Fibroblast of upper back skin (primary cell): ENCODE measurements at places on chromosomes 6 and 20.
A peak's percentile ranks its signal among the peaks of the same experiment; 100 is the strongest.

GRCh38 chr6:124438546-124439065 is 523.6 kb upstream of the RNF217 start:
- no peak for DNase-seq

- no peak for DNase-seq
Observed at GRCh38 chr6:45681860-45682511, 304.3 kb upstream of the SUPT3H start.

GRCh38 chr6:89356642-89357170 is 4.2 kb upstream of the UBE2J1 start:
- no peak for DNase-seq

DNA sequence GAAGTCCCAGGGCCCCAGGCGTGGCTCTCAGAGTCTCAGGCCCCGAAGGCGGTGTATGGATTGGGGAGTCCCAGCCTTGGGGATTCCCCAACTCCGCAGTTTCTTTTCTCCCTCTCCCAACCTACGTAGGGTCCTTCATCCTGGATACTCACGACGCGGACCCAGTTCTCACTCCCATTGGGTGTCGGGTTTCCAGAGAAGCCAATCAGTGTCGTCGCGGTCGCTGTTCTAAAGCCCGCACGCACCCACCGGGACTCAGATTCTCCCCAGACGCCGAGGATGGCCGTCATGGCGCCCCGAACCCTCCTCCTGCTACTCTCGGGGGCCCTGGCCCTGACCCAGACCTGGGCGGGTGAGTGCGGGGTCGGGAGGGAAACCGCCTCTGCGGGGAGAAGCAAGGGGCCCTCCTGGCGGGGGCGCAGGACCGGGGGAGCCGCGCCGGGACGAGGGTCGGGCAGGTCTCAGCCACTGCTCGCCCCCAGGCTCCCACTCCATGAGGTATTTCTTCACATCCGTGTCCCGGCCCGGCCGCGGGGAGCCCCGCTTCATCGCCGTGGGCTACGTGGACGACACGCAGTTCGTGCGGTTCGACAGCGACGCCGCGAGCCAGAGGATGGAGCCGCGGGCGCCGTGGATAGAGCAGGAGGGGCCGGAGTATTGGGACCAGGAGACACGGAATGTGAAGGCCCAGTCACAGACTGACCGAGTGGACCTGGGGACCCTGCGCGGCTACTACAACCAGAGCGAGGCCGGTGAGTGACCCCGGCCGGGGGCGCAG is at the start of gene HLA-A:
TSS of gene HLA-A (plus strand) at position 258 of the 778 bp plus-strand sequence. CDS start at position 280, 22 bp downstream.
- DNase-seq = peak; percentile 93

DNA sequence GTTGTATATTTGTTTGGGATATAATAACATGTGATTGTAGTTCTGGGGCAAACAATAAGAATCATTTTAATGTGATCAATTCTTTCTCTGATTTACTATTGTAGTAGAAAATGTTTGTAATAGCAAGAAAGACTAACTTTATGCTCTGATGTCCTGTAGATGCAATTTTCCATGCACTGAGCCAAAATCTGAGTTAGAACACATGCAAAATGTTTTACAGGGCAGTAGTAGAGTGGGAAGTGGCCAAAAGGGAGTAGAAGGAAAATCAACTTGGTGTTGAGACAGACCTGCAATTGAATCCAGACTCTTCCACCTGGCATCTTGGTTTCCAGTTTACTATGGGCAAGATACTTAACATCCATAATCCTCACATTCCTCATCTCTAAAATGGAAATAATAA is 93.5 kb upstream of the BMP5 start:
- no peak for DNase-seq

GRCh38 chr6:121260651-121261102 is 73.6 kb downstream of the TBC1D32 start:
- DNase-seq = peak; percentile 72

- DNase-seq = peak; percentile 43
Observed at GRCh38 chr6:54267798-54268197, 40.4 kb upstream of the TINAG start.

- peak; percentile 57 for DNase-seq
Observed at GRCh38 chr6:151294561-151295101, 54.9 kb downstream of the AKAP12 start.

DNA sequence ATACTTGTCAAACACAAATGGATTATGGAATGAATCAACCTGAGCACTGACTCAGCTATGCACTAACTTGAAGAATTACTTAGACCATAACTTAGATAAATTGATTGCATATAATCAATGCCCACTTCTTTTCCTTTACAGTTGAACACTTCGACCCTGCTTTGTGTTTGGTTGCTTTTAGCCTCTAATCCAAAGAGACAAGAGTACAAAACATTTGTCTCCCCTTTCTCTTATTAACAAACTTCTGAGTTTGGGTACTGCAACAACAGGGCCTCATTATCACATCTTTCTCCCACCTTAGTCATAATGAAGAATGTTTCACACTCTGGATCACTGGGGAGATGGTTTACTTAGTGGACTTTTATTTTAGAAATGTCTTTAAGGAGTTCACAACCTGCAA is 2.6 kb upstream of the TAAR6 start:
- no peak for DNase-seq

GRCh38 chr6:165047952-165048351 is 261.5 kb downstream of the C6orf118 start:
- DNase-seq = no peak

DNA sequence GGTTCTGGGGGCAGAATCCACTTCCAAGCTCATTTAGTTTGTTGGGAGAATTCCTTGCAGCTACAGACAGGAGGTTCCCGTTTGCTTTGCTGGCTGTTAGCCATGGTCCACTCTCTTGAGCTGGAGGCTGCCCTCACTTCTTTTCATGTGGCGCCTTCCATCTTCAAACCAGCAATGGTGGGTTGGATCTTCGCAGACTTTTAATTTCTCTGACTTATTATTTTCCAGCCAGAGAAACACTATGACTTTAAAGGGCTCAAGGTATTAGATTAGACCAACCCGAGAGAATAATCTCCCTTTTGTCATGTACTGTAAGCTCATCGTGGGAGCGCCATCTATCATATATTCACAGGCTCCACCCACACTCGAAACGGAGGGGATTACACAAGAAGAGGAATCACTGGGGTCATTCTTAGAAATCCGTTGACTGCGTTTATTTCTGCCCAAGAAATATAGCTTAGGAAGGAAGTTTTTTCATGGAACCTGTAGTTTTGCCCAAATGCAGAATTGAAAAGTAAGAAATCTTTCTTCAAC is 38.9 kb downstream of the SAMD5 start:
- DNase-seq = no peak

DNA sequence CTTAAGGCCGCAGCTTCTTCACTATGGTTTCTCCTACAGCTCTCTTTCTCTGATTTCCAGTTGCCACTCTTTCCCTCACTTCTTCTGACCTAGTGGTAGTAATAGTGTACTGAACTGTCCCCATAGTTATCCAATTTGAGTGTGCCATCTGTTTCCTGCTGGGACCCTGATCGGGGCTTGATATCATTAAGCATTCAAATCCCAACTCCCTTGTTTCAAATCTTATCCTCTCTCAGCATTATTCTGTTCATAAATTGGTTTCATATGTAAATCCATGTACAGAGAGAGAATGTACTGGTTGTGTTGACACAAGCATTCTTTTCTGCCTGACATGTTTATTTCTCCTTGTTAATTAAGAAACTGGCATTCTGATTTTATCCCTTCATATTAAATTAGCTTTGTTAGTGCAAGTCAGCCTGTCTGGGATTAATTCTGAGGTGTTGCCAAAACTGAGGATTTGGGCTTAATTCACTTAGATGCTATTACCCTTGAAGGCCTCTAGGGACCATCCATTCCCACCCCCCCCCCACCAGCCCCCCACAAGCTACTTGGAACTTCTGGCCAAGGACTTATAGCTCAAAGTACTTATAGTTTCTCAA is 84.6 kb upstream of the PROKR2 start:
- DNase-seq = no peak

DNA sequence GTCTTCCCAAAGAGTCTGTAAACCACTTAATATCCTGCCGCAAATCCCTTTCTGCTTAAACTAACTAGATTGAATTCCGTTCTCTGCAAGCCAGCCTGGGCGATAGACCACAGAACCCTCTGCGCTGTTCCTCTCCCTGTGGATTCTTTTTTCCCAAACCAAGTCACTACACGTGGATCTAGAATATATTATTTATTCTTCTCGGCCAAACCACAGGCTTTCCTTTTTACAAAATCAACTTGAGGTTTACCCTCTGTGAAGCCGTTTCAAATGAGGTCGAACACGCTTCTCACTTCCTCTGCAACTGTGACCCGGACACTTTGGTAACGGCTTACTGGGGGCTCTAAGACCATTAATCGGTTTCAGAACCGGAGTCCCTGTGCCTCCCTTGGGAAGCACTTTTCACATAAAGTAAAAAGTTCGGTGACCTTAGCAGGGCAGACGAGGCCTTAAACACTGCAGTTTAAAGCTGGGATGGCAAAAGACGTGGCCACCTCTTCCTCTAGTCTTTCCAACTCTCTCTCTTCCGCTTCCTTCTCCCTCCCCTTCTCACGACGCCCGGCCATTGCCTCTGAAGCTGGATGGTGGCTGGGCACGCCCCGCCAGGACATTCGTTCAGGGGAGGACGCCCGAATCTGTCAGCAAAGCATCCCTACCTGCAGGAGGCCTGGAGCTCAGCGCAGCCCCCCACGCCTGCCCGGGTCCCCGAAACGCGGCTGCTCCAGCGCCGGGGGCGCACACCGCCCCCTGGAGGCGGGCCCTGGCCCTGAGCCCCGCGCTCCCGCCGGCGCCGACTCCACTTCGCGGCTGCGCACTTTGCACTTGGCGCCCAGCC is 55.0 kb upstream of the FOXC1 start:
- DNase-seq = peak; percentile 58

GRCh38 chr6:123529058-123529457 is 107.7 kb downstream of the TRDN start:
- DNase-seq = no peak

DNA sequence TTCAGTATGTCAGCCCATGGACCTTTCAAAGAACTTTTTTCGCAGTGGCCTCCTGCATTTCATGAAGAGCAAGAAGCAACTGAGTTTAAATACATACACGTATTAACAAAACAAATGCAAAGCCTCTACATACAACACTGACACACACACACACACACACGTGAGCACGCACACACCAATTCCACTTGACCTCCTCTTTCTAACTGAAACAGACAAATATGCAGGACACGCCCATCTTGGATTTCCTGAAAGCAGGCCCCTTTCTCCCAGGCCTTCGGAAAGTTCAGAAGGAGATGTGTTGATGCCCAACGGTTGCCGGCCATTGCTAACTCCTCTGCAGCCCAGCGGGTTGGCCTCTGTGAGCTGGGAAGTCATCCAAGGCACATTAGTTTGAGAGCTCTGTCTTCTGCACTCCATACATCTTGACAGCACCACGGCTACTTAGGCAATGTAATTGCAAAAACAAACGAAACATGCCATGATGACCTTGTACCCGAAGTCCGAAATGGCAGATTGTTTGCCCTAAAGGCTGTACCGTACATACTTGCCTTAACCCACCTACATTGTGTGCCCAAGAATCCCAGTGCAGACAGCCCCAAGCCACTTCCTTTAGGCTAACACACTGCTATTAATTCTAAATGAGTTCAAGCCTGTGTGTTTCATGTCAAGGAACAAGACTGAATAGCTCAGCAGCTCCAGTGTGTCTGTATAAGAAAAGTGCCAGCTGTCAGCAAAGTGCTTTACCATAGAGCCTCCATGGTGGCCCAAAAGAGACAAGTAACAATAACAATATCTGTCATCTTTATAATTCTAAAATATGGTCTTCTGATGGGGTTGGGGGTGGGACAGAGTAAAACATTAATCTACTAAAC is 138.8 kb upstream of the RNF217 start:
- DNase-seq = peak; percentile 1

GRCh38 chr20:63023936-63024571 is 17.3 kb upstream of the BHLHE23 start:
- no peak for DNase-seq

GRCh38 chr6:1123386-1124375 is 188.2 kb upstream of the FOXQ1 start:
- no peak for DNase-seq

GRCh38 chr6:43572015-43572414 is 3.8 kb downstream of the XPO5 start:
- DNase-seq = no peak

DNA sequence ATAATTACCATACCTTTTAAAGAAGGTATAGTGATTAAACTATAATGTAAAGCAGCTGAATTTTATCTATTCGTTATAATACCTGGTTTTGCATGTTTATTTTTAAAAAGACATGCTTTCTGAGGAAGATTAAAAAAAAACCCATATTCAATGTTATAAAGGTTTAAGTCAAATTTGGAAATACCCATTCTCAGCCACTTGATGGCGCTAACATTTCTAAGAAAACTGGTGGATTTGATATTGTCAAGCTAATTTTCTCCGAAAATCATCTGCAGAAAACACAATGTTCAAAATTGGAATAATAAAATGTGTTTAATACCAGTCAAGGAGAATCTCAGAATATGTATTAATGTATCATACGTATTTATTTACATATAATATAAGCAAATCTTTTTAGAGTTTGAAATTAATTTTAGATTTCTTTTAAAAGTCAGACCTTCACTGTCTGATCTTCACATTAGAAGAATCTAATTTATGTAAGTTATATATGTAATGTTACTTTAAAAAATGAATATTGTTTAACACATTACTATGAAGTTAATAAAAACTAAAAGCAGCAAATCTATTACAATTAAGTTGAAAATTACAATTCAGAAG is 35.0 kb downstream of the SHPRH start:
- peak; percentile 45 for DNase-seq

- DNase-seq = no peak
Observed at GRCh38 chr6:5028921-5029320, 25.1 kb upstream of the RPP40 start.

- no peak for DNase-seq
Observed at GRCh38 chr20:49835031-49835430, 22.4 kb downstream of the SLC9A8 start.

DNA sequence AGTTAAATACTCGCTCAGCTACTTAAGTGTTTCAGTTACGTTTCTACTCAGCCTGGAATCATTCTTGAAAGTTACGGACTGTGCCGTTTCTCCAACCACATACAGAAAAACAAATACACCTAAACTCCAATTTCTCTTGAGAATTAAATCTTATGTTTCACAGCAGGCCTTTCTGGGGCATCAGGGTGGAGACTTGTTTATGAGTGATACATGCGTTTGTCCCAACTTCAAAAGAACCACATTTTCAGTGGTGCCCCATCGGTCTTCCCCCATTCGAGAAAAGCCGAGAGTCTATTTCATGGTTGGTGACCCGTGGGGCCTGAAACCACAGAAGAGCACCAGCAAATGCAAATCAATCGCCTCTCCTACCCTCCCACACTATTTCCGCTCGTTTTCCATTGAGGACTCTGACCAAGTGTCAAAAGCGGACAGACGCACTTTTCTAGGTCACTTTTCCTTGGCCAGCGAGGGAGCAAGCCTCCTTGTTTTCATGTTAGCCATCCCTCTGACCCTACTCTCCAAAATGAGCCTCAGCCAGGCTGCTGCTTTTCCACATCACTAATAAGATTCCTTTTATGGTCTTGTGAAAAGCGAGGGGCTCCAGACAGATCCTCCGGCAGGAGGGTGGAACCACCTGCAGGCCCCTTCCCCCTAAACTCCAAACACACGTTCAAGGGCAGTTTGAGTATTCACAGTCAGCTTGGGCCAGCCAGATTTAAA is 3.1 kb downstream of the JAG1 start:
- no peak for DNase-seq

GRCh38 chr20:2066461-2067122 is 35.0 kb upstream of the STK35 start:
- DNase-seq = no peak
